T-cell (primary cell): ENCODE measurements at places on chromosomes 7 and 10. TPM values are rescaled to one million over a fixed set of nuclear protein-coding genes. Genes with fewer than 3 reads are reported as not detected.

GRCh38 chr7:125074141-125074540, 144.5 kb upstream of the POT1 start:
- no peak for DNase-seq

GRCh38 chr7:136342251-136342650, 365.1 kb upstream of the MTPN start:
- DNase-seq: no peak

- no peak for DNase-seq
Measured at GRCh38 chr7:102991077-102991539, 78.3 kb downstream of the LRRC17 start.

DNA sequence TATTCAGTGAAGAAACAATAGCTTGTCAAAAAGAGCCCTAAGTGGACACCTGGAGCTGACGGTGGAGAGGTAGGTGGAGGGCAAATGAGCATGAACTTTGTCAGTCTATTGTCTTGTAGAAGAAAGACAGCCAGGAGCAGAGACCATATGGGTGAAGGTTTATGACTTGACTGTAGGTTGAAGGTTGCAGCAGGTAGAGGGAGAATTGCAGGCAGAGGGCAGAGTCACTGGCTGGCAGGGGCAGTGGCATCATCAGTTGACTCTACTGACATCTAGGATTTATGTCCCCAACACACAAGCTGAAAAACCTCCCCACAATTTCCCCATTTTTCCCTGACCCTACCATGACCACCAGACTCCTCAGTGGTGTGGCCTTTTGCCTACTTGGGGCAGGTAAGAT, 243.6 kb upstream of the PRSS58 start:
- no peak for DNase-seq

DNA sequence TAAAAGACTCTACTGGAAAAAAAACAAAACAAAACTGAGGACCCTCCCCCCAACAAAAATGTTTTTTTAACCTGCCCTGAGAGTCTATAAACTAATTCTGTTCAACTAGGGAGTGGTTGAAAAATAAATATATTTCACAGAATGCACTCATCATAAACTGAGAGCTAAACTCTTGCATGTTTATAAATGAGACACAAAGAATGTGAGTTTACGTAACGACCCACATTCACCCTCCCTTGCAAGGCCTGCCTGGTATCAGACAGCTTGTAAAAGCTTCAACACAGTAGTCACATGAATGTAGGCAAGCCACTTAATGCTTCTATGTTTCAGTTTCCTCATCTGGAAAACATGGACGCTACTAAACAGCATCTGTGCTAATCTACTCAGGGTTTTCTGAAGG, 50.3 kb downstream of the JAZF1 start:
- no peak for DNase-seq

GRCh38 chr10:129900825-129901224, 63.2 kb downstream of the EBF3 start:
- no peak for DNase-seq

GRCh38 chr7:147079083-147079482, 962.5 kb downstream of the CNTNAP2 start:
- no peak for DNase-seq

DNA sequence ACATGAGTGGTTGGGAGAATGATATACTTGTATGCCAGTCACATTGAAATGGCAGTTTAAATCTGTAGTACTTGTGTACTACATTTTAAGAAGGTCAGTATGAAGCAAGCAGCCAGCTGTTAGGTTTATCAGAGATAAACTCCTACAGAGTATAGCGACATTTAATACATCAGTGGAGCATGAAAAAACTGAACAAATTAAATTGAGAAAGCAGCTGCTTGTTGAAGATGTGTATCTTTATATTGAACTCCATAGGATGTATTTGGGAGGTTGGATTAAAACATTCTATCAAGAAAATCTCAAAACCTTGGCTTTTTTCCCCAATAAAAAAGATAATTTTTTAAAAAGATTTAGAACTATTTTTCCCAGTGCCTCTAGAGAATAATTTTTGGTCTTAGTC, 47.8 kb downstream of the PHF14 start:
- DNase-seq: no peak

The DLX5 gene
- not detected for total RNA-seq
